Stimulated activated CD4-positive, alpha-beta T cell treated with anti-CD3 and anti-CD28 coated beads, Interleukin-15, amount 100 ng/mL, for 1 hour (primary cell): ENCODE measurements at places on chromosomes 6 and 20.

GRCh38 chr6:31172973-31173384 is 2.5 kb upstream of the POU5F1 start:
- no peak for DNase-seq

DNA sequence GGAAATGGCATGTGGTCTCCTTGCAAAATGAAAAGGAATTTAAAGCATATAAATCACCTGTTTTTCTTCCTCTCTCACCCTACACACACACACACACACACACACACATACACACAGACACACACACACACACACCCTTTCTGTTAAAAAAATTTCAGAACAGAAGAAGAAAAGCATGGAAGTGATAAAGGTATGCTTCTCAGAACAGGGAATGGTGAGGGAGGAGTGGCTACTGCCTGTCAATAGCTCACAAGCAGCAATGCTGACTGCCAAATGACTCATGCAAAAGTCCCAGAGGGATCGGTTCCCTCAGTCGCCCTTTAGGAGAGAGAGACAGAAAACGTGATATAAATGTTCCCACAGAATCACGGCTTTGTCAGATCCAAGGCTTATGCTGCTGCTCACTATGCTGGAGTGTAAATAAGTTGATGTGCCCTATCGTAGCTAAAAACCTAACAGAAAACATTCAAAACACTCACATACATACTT is 102.6 kb downstream of the IBTK start:
- DNase-seq, result no peak

- no peak for DNase-seq
Observed at GRCh38 chr6:19836799-19837510, at the start of gene ID4. Gene ID4 (plus strand): TSS chr6:19837370. CDS start chr6:19837755, 385 bp downstream.

DNA sequence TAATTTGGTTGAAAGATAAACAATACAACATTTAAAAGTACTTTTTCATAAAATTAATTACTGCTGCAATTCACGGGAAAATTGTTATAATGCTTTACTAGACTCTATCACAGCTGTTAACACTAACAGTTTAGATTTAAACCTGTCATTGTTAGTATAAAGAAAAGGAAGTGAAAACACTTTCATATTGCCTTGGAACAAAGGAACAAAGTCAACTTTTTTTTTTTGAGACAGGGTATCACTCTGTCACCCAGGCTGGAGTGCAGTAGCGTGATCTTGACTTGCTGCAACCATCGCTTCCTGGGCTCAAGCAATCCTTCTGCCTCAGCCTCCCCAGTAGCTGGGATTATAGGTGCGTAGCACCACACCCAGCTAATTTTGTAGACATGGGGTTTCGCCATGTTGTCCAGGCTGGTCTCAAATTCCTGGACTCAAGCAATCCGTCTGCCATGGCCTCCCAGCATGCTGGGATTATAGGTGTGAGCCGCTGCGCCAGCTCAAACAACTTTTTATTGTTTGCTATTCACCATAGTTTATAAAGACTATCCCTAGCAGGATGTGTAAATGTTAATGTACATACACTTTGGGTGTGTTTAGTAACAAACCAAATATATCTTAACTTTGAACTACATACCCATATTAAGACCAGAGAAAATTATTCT is 22.1 kb downstream of the SLC35A1 start:
- DNase-seq, result no peak

- no peak for DNase-seq
Observed at GRCh38 chr6:61841958-61842357, 444.1 kb downstream of the KHDRBS2 start.

DNA sequence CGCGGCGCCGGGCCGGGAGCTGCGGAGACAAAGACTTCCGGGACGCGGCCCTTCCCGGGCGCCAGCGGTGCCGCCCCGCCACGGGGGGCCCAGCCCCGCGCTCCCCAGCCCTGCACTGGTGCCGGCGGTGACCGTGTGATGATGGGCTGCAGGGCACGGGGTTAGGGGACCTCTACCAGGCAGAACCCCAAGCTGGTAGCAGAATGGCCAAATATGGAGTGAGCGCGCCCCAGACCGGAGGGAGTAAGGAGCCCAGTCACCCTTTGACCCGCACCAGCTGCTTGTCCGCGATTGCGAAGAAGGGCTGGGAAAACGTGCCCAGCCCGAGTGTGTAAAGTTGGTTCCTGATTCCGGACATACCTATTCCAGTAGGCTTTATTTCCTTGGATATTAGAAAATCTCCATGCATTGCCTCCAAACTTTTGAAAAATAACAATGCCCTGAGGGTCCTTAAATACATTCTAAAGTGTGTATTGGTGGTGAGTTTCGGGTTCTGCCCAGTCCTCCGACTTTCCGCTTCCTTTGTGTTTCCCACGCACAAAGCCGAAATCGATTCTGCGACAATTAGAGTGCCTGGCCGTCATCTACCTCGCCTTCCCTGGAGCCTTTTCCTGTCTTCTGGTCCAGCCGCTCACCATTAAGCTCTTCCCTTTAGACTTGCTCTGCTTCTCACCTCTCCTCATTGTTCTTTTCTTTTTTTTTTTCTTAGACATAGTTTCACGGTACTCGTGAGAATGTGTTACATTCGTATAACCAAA is 1.1 kb downstream of the ABRACL start:
- no peak for DNase-seq
